ENCODE measurements at places on chromosomes 2 and 18.

DNA sequence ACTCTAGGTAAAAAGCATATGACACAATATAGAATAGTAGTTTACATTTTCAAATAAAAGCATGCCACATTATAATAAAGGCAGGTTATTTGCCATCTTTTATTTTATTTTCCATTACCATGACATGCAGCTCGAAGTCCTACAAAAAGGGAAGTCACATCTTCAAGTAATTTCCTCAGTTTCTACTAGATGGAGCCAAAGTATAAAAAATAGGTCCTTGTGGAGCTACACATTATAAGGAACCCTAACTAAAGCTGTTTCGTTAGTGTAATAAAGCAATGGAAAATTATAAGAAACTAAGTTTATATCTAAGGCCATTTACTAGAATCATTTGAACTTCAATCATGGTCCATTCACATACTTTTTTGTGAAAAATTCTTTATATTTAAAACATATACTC lies 674.5 kb downstream of the KCNJ3 start:
- no peak for DNase-seq

- no peak for DNase-seq
Observed at GRCh38 chr2:73536133-73536840, 105.9 kb downstream of the NAT8 start.

- no peak for DNase-seq
Observed at GRCh38 chr18:22436136-22436535, 18.4 kb upstream of the CTAGE1 start.

- DNase-seq: no peak
Observed at GRCh38 chr2:46886268-46887027, 29.2 kb downstream of the MCFD2 start.

GRCh38 chr2:19677215-19677777 lies 224.5 kb downstream of the TTC32 start:
- no peak for DNase-seq

- no peak for DNase-seq
Observed at GRCh38 chr2:150415022-150415421, 72.4 kb downstream of the RND3 start.

DNA sequence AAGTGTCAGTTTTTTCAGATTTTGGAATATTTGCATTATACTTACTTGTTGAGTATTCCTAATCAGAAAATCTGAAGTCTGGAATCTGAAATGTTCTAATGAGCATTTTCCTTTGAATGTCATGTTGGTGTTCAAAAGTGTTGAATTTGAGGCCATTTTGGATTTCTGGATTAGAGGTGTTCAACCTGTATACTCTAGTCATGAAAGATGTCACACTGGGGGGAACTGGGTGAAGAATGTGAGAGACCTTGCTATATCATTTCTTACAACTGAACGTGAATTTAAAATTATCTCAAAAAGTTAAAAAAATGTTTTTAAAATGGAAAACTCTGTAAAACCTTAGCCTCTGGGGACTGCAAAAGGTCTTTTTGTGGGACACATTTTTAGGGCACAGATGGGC lies 384.5 kb downstream of the NBAS start:
- DNase-seq: no peak

- peak; percentile 49 for DNase-seq
Observed at GRCh38 chr2:239953418-239954061, 71.6 kb downstream of the NDUFA10 start.

GRCh38 chr2:173611121-173611520 lies 256.4 kb downstream of the CDCA7 start:
- DNase-seq: no peak

DNA sequence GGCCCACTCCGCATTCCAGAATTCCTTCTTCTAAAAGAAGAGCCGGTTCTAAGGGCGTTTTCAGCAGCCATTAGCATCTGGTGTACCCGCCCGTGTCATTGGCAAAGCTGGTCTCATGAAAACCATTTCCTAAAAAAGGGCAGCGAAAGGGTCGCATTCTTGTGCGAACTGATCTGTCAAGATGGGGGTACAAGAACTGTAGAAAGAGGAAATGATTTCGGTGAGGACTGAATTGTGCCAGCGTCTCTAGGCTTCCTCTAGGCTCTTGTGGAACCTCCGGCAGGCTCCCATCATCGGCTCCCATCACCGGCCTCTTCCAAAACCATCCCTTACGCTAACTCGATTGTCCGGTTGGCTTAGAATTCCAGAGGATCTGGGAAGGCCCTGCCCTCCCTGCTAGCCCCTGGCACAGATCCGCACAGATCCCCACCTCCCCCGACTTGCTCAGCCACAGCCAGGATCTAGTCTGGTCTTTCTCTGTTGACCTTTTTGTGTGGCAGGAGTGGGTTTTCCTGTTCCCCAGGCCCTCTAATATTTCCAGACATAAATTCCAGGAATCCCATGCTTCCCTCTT lies 1.3 kb downstream of the RAB31 start:
- DNase-seq: no peak

DNA sequence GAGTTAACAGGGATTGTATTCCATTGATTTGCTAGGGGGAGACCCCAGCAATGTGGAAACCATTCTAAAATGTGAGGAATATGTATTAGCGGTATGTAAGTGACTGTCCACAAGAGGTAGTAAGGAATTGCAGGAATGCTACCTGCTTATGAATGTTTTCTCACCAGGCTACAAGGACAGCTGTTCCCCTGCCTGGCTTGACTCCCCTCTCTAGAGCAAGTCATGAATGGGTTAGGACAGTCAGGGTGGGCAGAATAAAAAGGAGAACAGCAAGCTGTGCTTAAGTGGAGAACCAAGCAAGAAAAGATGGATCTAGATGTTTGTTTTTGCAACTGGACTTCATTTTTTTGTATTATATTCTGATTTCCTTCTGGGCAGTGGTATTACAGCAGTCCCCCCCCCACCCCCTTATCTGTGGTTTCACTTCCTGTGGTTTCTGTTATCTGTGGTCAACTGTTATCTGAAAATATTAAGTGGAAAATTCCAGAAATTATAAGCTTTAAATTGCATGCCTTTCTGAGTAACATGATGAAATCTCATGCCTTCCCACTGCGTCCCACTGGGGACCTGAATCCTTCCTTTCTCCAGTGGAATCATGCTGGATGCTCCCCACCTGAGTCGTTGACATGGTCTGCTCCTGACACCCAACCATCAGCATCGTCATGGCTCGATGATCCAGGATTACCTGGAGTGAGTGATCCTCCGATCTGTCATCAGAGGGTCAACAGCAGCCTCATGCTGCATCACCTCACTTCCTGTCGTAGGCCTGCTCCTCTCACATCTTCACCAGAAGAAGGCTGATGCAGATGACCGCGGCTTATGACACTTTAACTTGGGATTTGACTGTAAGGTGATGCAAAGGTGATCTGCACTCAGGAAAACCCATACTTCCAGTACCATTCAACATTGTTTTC lies 52.2 kb downstream of the VAPA start:
- DNase-seq: no peak

DNA sequence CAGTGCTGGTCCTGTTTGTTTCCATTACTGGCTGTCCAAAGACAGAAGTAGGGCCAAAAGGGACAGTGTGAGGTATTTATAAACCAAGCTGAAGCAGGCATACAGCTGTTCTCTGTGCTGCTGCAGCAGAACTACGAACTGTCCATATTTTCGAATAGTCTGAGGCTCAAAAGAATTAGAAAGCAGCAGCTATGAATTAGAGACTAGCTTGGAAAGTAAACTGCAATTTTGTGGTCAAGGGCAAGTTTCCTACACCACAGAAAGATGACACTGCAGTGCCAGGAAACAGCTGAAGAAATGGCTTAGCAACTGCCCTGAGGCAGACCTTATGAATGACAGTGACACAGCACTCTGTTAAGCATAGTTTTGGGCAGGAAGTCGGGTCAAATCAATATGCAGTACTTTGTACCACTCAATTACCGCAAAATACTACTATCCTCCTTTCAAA lies 125.3 kb downstream of the TMEM131 start:
- DNase-seq: no peak

DNA sequence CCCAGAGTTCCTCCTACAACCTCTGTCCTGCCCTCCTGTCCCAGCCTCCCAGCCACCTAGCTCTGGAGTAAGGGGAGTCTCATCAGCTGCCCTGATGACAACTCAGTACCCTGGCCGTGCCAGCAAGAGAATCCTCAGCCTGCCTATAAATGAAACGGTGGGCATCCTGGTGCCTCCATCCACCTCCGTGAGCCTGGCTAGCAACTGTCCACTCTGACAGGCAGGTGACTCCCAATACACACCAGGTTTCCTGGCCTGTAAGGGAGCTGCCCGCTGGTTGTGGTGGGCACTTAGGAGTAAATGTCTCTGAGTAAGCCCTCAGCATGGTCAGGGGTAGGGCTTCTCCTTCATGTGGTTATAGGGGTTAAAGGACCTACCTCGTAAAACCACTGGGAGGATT lies 81.5 kb downstream of the XDH start:
- no peak for DNase-seq

DNA sequence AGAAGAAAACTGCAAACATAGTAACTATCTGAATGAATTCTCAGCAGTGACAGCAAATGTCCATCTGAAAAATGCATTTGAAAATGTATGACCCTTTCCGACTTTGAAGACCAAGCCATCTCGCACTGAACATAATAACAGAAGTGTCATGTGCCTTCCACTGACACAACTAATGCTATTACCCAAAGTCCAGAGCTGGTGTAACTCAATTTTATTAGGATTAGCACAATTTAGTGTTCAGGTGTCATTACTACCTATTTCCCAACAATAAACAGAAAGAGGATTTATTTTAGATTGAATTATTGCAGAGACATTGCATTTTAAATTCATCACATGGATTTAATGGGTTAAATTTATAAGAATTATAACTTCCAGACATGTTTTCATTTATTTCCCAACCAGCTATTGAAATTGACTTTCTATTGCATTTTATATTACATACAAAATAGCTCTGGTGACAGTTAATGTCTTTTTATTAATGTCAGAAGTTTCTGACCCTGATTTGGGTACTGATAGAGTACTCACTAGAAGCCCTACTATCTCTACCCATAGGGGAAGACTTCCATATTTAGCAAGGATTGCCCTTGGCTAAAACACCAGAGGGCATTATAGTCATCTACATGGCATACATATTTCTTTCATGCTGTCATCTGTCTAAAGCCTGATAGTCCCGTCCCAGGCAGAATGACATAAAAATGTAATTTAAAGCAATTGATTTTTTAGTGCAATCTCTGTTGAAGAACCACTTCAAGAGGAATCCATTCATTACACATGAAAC lies 7.0 kb upstream of the STK39 start:
- DNase-seq: no peak

- no peak for DNase-seq
Observed at GRCh38 chr18:498931-499775, 1.3 kb downstream of the COLEC12 start.

DNA sequence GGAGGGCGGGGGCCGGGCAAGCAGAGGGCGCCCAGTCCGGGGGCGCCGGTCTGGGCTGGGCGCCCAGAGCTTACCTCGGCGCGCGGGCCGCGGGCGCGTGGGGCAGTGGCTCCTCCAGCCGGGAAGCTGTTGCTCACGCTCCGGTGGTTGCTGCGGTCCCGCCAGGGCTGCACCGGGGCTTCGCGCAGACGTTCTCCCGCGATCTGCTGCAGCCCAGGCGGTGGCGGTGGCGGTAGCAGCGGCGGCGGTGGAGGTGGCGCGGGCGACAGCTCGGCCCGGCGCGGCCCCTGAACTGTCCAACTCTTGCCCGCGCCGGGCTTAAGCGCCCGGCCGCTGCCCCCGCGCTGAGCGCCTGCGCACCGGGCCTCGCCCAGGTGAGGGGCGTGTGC lies 391 bp downstream of the ZNF385B start:
- no peak for DNase-seq

- peak; percentile 84 for DNase-seq
Observed at GRCh38 chr2:38665854-38666555, at the start of gene GALM. GALM (plus strand) TSS chr2:38666114; CDS start chr2:38666162, 48 bp downstream.

GRCh38 chr18:72799106-72799505 lies 68.7 kb downstream of the NETO1 start:
- DNase-seq: no peak

DNA sequence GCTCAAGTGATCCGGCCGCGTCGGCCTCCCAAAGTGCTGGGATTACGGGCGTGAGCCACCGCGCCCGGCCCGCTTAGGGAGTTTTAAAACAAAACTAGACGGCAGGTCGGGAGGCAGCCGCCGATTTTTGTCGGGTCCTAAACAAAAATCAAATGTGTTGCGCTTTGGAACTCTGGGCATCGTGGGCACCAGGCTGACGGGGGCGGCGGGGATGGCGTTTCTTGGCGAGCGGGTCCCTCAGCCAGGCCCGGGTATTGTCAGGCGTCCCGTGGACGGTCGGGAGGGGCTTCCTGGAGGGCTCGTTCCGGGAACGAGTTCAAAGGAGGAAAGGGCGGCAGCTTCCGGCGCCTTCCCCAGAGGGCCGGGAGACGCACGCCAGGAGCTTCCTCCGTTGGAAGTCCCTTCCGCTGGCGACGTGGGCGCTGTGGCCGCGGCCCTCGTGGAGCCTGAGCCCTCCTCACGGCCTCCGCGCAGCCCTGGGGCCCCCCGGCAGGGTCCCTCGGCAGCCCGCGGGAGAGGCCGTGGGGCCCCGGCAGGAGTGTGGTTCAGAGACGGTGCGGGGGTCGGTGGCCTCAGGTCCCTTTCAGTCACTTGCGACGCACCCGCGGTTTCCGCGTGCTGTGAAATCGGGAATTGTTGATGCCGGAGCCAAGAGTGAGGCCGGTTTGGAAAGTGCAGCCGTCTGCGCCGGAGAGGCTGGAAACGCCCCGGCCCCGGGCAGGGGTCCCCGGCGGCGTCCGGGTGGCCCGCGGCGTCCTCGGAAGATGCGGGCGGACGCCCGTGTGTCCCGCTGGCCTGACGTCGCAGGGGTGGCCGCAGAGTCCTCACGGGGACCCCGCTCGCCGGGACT lies 59.3 kb downstream of the EMILIN2 start:
- DNase-seq: no peak

DNA sequence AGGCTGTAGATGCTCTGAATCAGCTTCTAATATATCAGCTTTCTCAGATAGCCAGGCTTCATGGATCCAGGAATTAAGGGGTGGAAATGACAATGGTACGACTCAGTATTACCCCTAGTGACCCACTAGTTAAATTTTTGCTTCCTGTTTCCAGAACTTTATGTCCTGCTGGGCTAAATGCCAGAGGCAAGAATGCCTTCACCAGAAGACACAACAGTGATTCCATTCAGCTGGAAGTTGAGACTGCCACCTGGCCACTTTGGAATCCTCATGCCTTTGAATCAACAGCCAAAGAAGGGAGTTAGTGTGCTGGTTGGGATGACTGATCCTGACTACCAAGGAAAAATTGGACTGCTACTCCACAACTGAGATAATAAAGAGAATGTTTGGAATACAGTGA lies 239.1 kb downstream of the ASXL3 start:
- DNase-seq: no peak

DNA sequence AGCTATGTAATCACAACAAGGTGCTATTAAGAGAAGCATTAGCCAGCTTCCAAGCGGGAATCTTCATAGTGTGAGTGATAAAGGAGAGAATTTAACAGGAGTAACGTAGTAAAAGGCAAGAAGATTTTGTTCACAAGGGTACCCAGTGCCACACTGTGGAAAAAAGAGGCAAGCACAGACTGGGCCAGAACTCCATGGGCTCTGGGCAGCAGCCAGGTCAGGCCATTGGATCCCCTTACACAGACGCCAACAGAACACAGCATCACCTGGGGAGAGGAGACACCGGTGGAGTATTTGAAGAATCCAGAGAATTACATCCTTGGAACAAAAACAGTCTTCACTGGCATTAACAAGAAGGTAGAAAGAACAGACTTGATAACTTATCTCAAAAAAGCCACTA lies 21.2 kb downstream of the AMER3 start:
- DNase-seq: no peak
